ENCODE measurements at places on chromosomes 1 and 21.

GRCh38 chr1:215375381-215375780 lies 191.7 kb upstream of the KCTD3 start:
- DNase-seq, result no peak

GRCh38 chr1:179298952-179299351 lies 5.4 kb downstream of the SOAT1 start:
- DNase-seq, result peak; percentile 59

DNA sequence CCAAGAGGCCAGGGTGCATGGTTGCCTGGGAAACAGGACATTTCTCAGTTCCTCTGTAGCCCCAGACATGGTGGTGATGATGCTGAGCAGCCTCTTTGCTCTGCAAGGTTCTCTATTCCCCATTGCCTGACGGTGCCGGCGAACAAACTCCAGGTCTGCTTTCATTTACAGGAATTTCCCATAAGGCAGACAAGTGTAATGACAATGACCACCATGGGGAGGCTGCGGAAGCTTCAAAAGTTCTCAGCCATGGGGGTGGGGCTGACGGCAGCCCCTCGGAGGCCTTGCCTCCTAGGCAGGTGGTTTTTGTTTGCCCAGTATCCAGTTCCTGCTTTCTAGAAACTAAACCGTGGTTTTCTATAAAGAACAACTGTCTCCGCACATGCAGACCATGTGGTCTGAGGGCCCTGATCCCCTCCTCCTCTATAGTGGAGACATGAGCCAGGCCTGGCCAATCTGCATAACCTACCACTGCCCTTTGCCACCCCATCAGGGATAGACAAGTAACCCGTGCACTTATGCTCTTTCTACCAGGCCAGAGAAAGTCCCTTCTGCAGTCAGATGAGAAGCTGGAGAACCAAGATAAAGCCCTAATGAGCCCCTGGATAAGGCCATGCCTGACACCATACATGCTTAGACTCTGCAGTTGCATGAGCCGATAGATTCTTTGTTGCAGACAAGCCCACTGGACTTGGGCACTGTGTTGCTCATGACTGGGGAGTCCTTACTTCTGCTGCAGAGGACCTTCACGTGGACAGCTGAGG lies 54.1 kb downstream of the LDLRAD2 start:
- no peak for DNase-seq

- DNase-seq, result no peak
Measured at GRCh38 chr1:225936523-225936922, 4.5 kb downstream of the LEFTY2 start.

DNA sequence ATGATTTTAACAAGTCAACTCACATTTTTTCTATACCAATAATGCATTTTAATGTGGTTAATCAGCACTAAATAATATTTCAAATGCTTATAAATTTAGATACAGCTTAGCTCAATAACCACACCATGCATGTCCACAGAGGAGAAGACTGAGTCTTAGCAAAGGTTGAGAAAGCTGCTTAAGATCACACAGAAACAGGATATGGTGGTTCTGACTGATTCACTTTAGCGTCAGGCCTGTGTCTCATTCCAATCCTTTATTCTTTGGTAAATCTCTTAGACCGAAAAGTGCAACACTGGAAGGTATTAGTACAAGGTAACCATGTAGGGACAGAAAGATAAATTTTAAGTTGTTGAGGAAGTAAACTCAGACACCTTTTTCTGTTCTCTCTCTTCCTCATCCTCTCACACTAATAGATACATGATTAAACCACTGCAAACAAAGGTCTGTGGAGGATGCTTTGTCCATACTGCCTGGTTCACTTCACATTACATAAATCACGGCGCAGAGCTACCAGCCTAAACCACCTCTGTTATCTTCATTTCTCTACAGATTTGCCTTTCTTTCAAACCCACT lies 139.0 kb downstream of the DPYD start:
- DNase-seq, result no peak
